Dermis blood vessel endothelial cell (primary cell): ENCODE measurements at places on chromosomes 4 and X. TPM values are rescaled to one million over a fixed set of nuclear protein-coding genes. Genes with fewer than 3 reads are reported as not detected.

The AFAP1 gene
- 48.5 and 81.3 TPM in 2 replicates for total RNA-seq

The TSPAN6 gene
- 56.4 and 79.0 TPM in 2 replicates for total RNA-seq

The GAK gene
- 76.1 and 93.5 TPM in 2 replicates for total RNA-seq

The MAGEB1 gene
- total RNA-seq = not detected in 2 replicates

The CT55 gene
- total RNA-seq = not detected in 2 replicates

The UGT2A3 gene
- total RNA-seq = 0.05 and 0.17 TPM in 2 replicates

The IRS4 gene
- total RNA-seq = under 0.01 and 0.17 TPM in 2 replicates

The STPG2 gene
- total RNA-seq = 0.17 TPM in 1 of 2 replicates, not detected in the other

The P2RY10 gene
- not detected in 2 replicates for total RNA-seq

DNA sequence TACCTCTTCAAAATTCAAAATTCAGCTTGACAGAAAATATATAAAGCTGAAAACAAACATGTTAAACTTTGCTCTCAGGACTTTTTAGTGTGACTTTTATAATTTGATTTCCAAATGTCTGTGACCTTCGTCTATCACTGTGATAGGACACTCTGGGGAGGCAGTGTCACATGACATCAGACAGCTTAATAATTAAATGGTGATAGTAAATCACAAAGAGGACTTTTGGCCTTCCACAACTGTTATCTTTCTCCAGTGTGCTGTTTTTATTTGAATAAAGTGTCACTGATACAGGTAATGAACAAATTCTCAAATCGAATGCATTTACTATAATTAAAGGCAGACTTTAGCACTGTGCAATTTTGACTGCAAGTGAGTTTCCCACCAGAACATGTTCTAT is 83.1 kb downstream of the MID1 start:
- no peak for DNase-seq

- DNase-seq = no peak
Measured at GRCh38 chr4:92182006-92182735, 121.6 kb upstream of the GRID2 start.

- peak; percentile 61 for DNase-seq
Measured at GRCh38 chr4:176380352-176381157, 60.8 kb downstream of the SPCS3 start.

- peak; percentile 2 for DNase-seq
Measured at GRCh38 chr4:152572417-152573086, 36.7 kb upstream of the FBXW7 start.

DNA sequence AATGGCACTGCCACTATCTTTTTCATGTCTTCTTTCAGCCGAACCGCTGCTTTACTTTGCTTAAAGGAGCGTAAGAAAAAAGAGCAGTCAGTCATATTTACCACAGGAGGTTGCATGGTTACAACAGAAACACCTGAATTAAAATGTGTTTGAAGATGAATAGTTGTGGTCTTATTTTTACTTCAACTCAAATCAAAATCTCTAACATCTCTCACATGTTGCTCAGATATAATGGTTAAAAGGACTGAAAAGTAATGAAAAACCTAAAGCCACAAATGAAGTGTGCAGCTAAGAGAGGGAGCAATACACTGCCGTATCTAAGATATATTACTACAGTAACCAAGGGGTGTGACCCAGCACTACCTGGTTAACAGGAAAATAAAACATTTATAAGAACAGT is 27.4 kb downstream of the FAM13A start:
- no peak for DNase-seq

GRCh38 chrX:46959985-46960700 is 47.9 kb downstream of the JADE3 start:
- DNase-seq = no peak

DNA sequence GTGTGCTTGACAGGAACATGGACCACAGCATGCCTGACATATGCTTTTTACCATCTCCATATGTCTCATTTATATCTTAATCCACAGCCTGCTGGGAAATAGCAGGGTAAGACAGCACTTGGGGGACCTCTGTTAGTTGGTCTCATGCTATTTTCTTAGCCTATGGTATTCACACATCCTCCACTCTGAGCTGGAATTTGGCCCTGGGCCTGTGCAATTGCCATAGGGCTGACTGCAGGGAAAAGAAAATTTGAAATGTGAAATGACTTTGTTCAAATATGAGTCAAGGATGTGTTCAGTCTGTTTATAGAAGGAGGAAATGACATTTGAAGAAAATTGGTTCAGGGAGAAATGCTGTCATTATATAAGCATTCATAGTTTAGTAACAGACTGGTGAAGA is 9.6 kb upstream of the MAP7D3 start:
- peak; percentile 74 for DNase-seq

DNA sequence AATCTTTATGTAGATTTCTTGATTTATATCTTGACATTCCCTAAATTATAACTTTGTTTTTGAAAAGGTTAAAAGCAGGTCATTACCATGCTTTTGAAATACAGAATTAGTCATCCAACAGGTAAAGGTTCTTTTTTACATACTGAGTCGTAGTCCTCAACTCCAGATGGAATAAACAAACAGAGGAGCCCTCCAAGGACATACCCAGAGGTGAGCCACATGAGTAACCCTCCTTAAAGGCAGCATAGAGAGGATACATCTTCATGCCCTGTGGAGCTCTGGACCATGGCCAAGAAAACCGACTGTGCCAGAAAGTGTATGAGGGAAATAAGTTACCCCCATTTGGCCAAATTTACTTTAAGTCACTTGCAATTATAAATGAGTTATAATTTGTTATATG is 95.3 kb upstream of the MCF2 start:
- no peak for DNase-seq

GRCh38 chr4:178296669-178297068 is 854.4 kb upstream of the AGA start:
- DNase-seq = no peak

DNA sequence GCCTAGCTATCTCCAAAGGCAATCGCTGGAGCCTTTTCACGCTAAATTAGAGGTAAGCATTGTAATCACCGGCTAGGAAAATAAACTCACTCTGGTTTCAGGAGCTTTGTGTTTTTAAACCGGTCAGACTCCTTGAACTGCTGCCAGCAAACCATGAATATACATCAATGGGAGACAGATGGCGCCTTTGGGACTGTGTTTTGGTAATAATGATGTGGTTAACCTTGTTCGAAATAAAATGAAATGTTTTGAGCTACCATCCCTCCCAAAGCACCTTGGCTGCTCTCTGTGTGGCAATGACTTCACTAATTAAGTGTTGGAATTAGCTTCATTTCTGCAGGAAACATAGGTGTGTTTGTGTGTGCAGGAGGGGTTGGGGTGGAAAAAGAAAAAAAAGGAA is 65.3 kb downstream of the CLNK start:
- DNase-seq = peak; percentile 68

GRCh38 chr4:80360900-80361299 is 25.4 kb downstream of the CFAP299 start:
- DNase-seq = no peak

DNA sequence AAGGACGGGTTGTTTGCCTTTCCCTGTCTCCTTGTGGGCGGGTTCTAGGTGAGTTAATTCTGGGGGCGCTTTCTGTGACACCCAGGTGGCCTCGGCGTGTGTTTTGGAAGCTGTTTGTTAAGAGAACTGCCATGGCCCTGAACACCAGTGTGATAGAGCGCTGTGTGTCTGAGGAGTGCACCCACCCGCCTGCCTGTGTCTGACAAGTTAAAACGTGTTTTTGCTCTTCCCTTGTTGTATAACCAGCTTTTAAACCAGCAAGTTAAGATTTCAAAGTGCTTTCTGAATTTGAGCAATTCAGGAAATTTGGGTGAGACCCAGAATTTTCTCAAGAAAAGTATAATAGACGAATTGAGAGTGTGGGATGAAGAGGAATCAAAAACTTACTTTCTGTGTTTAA is 55.2 kb upstream of the HGFAC start:
- no peak for DNase-seq

DNA sequence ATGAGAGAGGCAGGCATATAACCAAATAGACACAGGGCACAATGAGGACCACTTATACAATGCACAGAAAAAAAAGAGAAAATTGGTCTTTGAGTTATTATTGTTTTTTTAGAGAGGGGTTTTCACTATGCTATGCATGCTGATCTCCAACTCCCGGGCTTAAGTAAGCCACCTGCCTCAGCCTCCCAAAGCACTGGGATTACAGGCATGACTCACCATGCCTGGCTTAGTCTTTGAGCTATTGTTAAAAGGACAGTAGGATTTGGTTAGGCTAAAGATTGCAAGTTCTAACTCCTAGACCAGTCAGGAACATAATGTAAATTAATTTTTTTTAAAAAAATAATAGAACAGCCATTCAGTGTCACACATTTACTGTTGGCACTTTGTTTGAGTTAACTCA is 340.1 kb downstream of the GPAT3 start:
- no peak for DNase-seq

DNA sequence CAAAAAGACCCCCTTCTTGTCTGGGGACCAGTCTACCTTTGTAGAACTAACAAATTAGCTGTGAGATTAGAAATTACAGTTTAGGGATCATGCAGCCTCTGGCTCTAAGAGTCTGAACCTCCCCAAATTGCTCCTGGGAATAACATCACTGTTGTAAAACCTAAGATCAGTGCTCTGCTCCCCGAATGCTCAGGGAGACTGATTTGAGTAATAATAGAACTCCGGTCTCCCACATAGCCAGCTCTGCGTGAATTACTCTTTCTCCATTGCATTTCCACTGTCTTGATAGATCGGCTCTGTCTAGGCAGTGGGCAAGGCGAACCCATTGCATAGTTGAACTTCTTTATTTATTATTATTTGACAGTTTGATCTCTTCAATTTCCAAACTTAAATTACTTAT is 160.8 kb upstream of the VCX3A start:
- DNase-seq = no peak

GRCh38 chr4:158189422-158189821 is 16.6 kb upstream of the GASK1B start:
- DNase-seq = no peak
